Esophagus muscularis mucosa (tissue), 4 donors: ENCODE measurements at places on chromosomes 3 and 15. TPM values are rescaled to one million over a fixed set of nuclear protein-coding genes. Genes with fewer than 3 reads are reported as not detected.

- DNase-seq: no peak
These were observed 3.7 kb downstream of the PBRM1 start for GRCh38 chr3:52682016-52682415.

TRH gene
- not detected for total RNA-seq

DNA sequence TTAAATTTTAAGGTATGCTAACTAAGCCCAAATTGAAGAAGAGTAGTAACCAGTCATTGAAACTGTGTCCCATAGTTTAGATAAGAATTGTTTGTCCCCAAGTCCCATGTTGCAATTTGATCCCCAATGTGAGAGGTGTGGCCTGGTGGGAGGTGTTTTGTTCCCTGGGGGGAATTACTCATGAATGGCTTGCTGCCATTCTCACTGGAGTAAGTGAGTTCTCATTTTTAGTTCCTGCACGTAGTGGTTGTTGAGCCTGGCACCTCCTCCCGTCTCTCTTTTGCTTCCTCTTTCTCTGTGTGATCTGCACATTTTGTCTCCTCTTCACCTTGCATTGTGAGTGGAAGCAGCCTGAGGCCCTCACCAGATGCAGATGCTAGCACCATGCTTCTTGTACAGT lies 1271.0 kb downstream of the NSUN3 start:
- no peak for DNase-seq

GRCh38 chr3:197308591-197308990 lies 10.2 kb upstream of the DLG1 start:
- peak; percentile 3 for DNase-seq

CCR5 gene
- total RNA-seq: 3.0 TPM

DNA sequence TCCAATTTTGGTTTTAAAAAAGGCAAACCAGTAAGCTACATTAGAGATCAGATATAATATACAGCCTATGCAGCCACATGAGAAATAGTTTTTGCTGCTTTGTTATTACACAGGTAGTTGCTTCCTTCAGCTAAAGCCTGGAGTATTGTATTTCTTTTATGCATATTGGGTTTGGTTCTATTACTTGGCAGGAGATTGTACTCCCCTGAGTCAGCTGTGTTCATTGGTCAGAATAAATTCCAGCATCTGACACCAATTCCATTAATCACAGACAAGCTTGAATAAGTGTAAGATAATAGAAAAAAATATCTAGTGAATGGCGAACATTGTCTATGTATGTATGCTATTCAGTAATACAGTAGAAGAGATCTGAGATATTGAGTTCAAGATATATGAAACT lies 26.1 kb upstream of the ZCWPW2 start:
- no peak for DNase-seq

RASGRF1 gene
- not detected for total RNA-seq

DNA sequence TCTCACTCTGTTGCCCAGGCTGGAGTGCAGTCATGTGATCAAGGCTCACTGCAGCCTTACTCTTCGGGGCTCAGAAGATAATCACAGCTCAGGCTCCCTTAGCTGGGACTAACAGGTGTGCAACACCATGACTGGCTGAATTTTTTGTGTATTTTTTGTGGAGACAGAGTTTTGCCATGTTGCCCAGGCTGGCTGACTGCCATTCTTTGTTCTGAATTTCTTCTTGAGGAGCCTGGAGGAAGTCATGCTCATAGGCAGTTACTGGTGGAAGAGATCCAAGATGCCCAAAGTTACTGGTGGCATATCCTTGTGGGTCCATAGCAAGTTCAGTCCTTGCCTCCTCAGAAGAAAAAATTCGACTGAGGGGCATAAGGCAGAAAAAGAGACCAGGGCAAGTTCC lies 16.6 kb upstream of the UBP1 start:
- no peak for DNase-seq

DNA sequence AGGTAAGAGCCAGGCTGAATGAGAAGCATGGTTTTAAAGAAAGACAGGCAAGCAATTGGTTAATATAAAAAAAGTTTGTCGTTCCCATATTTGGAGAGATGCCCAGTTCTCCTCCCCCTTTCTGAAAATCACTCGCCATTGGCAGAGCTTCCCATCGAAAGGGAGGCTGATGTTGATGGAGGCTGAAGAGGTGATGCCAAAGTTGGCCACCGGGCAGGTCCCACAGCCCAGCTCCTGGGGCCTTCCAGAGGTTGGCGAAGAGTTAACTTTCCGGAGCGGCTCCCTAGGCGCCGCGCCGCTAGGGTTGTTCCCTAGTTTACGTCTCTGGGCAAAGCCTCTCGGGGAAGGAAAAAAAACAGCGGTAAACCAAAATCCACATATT lies 793 bp downstream of the PCOLCE2 start:
- no peak for DNase-seq

GRCh38 chr3:27559835-27560234 lies 75.7 kb upstream of the SLC4A7 start:
- DNase-seq: no peak

DNA sequence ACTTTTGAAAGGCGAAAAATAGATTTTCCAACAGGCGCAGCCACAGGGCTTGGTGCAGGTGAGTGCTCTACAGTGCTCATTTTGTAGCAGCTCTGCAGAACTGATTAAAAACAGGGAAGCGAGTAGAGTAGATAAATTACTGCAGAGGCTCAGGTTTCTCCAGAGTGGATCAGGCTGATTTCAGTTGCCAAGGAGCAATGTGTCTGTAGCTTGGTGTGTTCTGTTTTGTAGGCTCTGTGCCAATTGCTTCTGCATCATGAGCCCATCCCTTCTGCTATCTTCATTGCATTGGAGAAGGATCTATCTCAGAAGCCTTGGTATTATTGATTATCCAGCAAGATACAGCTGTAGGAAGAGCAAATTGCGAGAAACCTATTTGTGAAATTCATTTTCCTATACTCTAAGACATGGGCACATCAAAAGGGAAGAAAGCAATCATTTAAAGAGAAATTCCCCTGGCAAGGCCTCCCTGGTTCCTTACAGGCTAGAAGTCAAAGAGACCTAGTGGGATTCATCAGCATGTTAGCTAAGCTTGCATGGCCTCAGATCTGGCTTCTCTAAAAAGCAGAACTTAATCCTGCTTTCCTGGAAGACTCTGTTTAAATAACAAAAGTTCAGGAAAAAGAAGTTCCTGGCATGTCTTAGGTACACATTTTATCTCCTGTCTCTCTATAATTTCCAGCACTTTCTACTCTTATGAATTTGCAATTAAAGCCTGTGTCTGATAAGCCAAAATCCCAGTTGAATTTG lies 432.4 kb upstream of the ATP10A start:
- no peak for DNase-seq

NR1I2 gene
- not detected for total RNA-seq

GRCh38 chr3:22928216-22929110 lies 274.7 kb upstream of the UBE2E2 start:
- no peak for DNase-seq

- DNase-seq: no peak
These were observed 40.7 kb downstream of the TNIK start for GRCh38 chr3:171419457-171419856.

- no peak for DNase-seq
These were observed 701.8 kb upstream of the CFAP20DC start for GRCh38 chr3:59751606-59752005.

DNA sequence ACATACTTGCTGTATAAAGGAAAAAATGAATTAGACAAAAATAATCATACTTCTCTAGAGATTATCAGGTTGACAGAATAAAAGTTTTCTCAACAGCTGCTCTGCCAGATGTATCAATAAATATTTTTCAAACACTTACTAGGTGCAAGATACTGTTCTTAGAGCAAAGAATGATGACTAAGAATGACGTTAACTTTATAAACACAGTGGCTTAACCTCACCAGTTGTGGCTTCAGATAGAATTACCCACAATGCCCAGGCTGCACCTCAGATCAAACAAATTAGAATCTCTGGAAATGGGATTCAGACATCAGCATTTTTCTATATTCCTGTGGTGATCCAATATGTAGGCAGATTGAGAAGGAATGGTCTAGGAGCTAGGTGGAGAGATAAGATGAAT lies 422.4 kb upstream of the ATP11B start:
- no peak for DNase-seq

GRCh38 chr3:141412087-141412935 lies 44.0 kb downstream of the ZBTB38 start:
- DNase-seq: no peak

GRCh38 chr3:119173325-119173724 lies at the start of gene UPK1B:
UPK1B (plus strand) TSS chr3:119173598; CDS start chr3:119186742, 13,144 bp downstream.
- no peak for DNase-seq

DNA sequence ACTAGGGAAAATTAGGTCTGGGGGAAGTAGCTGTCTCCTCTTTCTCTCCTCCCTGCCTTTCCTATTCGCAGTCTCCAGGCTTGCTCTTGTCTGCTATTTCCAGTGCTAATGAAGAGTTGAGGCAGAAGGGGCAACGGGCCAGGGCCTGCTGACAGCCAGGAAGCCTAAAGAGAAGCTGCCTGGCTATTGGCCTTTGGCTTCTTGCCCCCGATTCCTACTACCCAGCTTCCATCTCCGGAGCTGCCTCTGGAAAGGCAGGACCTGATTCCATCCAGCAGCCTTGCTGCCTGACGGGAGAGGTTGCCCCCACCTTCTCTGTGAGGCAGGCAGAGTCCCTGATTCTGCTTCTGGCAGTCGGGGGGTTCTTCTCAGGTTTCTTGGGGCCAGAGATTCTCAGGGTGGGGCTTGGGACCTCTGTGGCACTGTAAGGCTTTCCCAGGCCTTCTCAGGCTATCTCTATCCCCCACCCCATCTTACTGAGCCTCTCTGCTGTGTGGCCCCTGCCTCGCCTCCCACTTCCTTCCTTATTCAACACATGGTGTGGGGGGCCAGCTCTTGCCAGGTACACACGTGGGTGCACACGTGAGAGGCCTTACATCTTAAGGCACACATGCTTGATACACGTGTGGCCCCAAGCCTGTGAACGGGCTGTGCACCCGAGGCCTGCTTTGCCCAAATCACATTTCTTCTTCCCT lies 18.2 kb upstream of the JMJD7 start:
- DNase-seq: no peak

NPHP3 gene
- 22.7 TPM for total RNA-seq

DNA sequence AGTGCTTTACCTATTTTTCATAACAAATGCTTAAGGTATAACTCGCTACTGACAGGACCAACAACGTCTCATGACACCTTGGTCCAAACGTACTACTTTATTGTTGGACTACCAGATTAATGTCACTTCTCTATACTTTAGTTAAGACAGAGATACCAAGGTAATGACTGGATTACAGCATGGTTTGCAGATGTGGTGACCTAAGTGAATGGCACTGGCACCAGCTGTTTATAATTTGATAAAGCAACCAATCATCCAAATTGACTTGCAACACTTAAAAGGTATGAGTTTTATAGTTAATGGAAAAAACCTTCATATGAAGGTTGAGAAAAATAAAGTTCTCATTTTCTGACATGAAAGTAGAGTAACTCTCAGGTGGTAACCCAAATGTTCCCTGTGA lies 209.0 kb downstream of the NEK10 start:
- no peak for DNase-seq

DNA sequence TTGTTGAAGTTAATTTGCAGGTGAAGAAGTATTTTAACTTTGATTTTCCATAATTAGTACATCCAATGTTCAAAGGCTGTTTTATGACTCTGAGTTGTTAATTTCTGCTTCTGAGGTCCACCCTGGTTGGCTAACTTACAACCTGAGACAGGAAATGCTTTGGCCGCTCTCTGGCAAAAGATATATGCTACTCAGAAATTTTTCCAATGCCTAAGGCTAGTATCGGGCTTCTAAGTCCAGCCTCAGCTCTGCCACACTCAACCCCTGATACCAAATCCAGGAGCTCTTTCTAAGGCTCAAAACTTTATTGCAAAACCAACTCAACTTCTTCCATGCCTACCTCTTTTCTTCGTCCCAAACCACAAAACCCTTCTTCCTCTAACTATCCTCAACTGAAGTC lies 192.9 kb downstream of the NEK10 start:
- no peak for DNase-seq

GRCh38 chr15:69557020-69557706 lies 104.5 kb downstream of the RPLP1 start:
- DNase-seq: no peak

BCL2A1 gene
- not detected for total RNA-seq

- no peak for DNase-seq
These were observed 1.8 kb upstream of the TGFBR2 start for GRCh38 chr3:30604558-30604957.

DNA sequence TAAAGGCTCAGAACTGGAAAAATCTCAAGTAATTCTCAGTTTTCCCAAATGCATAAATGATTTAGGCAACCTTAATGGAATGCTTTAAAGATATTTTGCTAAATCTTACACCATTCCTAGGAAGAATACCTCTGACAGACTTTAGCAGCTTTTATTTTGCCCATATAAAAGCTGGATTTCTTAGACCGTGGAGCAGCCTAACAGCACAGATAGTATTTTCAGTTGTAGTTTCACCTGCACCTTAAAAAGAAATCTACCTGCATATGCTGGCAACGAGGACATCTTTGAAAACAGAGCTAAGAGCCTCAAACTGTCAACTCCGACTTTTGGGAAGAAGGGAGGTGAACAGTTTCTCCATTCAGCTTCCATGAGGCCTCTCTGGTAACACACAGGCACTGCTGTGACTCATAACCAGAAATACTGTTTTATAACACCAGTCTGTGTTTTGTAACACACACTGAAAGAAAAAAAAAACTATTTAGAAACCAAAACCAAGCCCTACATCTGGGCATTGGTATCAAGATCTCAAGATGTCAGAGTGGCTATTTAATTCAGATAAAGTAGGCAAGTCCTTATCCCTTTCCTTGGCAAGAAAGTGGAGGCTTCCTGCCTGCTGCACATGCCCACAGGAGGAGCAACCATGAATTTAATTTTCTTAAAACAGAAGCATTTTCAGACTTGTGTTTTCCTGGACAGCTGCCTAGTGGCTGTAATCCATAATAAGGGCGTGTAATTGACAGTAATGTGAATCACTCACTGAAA lies 181.5 kb upstream of the ICE2 start:
- no peak for DNase-seq

CEMIP gene
- total RNA-seq: not detected

GRCh38 chr3:37367436-37367835 lies 193.1 kb upstream of the LRRFIP2 start:
- DNase-seq: no peak

ULK4 gene
- 9.8 TPM for total RNA-seq

DNA sequence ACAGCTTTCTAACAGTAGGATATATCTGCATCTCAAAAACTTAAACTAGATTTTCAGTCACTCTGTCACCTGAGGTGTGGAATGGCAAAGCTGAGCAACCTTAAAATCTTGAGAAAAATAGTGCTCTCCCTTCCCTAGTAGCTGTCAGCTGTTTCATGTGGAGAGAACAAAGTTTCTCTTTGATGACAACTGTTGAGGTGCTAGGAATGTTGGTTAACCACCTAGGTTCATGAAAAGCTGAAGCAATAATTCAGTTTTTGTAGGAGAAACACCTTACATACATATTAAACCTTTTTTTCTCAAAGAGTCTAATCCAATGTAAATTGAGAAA lies 40.8 kb downstream of the TCF12 start:
- DNase-seq: no peak

MORC1 gene
- total RNA-seq: not detected

- no peak for DNase-seq
These were observed 125.8 kb downstream of the PGPEP1L start for GRCh38 chr15:98881526-98882520.

GRCh38 chr15:41630616-41631217 lies 29.5 kb upstream of the MGA start:
- DNase-seq: no peak

- no peak for DNase-seq
These were observed 30.9 kb upstream of the CLK3 start for GRCh38 chr15:74584779-74585178.
